Naive thymus-derived CD4-positive, alpha-beta T cell (primary cell): ENCODE measurements at places on chromosomes 5 and 9.

- no peak for DNase-seq
These were observed 6.4 kb upstream of the AMBP start for GRCh38 chr9:114084282-114085073.

- DNase-seq: no peak
These were observed 456.9 kb downstream of the BNC2 start for GRCh38 chr9:16413509-16414016.

DNA sequence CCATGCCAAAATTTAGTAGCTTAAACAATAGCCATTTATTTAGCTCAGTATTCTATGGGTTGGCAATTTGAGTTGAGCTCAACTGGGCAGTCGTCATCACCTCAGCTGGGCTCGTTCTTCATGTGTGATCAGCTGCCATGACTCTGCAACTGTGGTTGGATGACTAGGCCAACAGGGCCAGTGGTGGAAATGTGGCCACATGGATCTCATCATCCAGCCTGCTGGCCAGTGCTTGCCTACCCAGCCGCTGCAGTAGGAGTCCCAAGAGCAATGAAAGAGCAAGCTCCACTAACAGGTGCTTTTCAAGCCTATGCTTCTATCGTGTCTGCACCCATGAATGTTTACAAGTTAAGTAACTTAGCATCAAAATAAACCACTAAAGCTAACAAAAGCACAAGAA lies 158.0 kb downstream of the ATPSCKMT start:
- DNase-seq: no peak

DNA sequence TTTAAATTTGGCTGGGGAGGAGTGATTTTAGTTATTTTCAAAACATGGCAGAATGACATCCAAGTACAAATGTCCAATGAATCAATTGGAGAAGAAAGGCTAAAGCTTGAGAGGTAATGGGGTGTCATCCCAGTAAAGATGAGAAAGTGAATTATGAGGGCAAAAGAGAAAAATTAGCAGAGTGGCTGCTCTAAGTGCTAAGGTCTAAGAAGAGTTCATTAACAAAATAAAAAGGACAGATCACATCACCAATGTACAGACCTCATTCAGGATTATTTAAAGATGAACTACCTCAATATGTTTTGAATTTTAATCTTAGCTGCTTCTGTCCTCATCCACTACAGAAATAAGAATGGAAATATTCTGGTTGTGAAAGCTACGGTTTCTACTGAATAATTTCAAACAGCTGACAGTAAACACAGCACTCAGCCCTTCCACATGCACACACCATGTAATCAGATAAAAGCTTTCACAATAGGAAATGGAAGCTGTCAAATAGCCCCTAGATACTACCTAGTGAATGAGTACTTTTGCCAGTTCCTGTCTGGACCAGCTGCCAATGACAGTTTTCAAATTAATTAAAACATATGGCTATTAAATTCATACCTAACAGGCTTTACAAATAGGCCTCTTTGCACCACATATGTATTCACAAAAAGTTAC lies 171.5 kb downstream of the SSBP2 start:
- no peak for DNase-seq

DNA sequence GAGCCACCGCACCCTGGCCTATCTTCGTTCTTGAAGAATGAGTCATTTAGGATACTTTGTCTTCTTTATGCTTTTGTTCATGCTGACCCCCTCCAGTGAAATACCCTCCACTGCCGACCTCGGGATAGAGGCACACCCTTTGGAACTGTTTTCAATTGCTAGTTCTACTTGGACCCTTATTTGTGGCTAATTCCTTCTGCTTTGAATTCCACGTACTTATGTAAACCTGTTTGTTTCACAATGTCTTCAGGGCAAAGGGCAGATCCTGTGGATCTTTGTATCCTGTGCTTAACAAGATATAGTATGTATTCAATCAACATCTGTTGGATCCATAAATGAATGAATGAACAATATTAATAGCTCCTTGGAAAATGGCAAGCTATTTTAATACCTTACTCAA lies 19.6 kb upstream of the AOPEP start:
- DNase-seq: no peak

- DNase-seq: no peak
These were observed 362.3 kb downstream of the FAM170A start for GRCh38 chr5:119991625-119992024.

GRCh38 chr5:586751-587285 lies 25.3 kb upstream of the CEP72 start:
- no peak for DNase-seq

DNA sequence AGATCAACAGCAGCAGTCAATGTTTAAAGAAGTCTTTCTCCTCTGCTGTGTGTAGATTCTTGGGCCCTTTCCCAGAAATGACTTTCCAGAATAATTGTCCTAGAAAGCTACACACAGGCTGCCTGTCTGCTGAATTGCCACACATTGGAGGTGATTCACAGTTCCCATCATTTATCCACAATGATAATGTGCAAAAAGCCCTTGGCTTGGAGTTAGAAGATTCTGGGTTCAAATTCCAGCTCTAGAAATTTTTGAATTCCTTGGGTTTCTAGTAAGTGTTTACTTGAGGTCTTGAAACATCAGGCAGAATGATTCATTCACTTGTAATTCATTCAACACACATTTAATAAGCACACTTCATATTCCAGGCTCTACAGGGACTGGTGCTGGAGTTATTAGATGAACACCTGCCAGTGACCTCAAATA lies 28.6 kb upstream of the EPB41L4B start:
- DNase-seq: no peak

DNA sequence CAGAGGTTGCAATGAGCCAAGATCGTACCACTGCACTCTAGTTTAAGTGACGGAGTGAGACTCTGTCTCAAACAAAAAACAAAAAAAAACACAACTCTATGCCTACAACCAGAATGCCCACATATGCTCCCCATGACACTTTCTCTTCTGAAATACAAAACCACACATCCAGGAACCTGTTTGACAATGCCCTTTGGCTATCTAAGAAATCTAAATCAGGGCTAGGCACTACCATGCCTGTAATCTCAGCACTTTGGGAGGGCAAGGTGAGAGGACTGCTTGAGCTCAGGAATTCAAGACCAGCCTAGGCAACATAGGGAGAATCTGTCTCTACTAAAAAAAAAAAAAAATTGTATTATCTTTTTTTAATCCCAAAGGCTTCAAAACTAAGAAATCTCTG lies 10.6 kb downstream of the AFF4 start:
- no peak for DNase-seq

GRCh38 chr5:128084228-128085167 lies 932 bp downstream of the SLC12A2 start:
- peak; percentile 45 for DNase-seq

DNA sequence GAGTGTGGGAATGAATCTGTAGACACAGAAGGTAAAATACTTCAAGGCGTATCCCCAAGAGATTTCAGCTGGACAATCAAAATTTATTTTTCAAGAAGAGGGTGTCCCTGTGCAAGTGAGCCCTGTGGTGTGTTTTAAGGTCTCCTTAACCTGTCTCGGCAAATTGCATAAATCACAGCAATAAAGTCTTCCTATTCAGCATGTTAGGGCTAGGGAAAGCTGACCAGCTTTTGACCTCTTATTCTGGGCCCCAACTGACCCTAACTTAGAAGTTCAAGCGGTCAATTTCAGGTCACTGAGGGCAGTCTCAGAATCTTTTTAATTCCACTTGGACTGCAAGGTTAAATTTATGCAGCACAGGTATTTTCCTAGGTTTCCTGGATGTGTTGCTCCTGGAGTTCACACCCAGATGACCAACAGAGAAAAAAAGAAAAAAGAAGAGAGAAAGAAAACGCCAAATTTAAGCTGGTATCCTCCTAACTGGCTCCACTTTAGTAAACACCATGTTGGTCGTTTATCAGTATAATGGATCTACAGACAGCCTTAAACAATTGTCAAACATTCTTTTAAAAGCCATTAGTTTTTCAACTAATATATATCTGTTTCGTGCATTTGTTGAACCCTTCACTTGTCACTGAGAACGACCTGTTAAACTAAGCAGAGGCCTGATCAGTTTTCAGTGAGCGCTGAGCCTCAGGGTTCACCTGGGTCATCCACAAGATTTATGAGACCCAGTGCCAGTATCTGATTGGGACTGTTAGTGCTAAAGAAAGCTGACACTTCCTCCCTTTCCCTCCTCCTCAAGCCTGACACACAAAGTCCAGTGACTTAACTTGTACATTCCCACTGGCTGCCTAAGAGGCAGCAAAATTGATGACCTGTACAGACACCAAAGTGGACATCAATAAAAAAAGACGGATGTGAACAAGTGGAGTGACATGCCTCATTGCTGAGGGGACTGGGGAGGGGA lies 546.1 kb downstream of the NR2F1-AS1 start:
- DNase-seq: no peak

GRCh38 chr5:143094087-143094521 lies 309.4 kb downstream of the NR3C1 start:
- DNase-seq: no peak

GRCh38 chr5:179716286-179716685 lies 16.3 kb upstream of the MAML1 start:
- DNase-seq: no peak

- DNase-seq: no peak
These were observed 119.7 kb upstream of the SPATA31C2 start for GRCh38 chr9:88258024-88258423.

- no peak for DNase-seq
These were observed 1.6 kb downstream of the KDM4C start for GRCh38 chr9:6759185-6759977.

- DNase-seq: no peak
These were observed 79.8 kb downstream of the TNC start for GRCh38 chr9:115038178-115038577.

- DNase-seq: no peak
These were observed 207.6 kb upstream of the CDKN2B start for GRCh38 chr9:22216730-22217172.

GRCh38 chr9:120931231-120932085 lies 4.9 kb upstream of the TRAF1 start:
- DNase-seq: peak; percentile 80

DNA sequence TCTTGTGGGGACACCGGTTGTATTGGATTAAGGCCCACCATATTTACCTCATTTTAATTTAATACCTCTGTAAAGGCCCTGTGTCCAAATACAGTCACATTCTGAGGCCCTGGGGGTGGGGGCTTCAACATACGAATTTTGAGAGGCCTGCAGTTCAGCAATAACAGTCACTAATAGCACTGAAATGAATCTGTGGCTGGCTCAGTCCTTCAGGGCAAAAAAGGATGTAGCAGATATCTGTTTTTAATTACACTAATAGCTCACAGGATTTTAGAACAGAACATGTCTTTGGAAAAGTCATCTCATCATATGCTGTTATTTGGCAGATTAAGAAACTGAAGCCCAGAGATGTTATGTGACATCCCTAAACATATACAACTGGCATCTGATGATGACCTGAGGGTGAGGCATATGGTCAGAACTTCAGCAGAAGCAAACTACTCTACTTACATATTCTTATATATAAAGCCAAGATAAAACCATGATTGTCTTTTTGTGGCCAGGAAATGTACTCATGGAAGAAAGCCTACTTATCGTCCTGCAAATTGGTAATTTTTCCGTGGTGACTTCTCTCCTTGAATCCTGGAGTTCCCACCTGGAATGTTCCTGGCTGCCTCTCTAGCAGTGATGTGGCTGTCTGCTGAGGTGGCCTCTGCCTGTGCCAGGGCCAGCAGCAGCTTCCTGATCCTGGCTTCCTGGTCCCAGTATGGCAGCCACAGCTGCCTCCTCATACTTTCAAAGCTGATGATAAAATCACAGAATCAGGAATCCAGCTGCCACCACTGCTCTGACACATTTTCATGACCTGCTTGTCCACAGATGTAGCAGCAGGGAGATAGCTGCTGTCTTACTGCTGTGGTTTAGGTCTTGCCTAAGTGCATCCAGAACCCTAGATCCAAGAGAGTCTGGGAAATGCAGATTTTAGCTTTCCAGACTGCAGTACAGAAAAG lies 72.1 kb upstream of the ANKRD55 start:
- DNase-seq: no peak

DNA sequence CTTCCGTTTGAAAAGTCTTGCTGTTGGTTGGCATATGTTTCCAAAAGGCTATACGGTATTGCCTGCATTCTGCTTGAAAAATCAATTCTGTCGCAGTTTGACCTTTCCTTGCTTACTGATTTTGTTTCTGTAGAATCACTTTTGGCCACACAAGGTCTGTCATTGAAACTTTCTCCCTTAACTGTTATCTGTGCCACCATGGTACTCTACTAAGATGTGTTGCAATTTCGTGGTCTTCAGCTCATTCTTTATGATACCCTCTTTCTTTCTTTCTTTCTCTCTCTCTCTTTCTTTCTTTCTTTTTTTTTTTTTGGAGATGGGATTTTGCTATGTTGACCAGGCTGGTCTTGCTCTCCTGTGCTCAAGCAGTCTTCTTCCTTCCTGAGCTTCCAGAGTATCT lies 4.5 kb downstream of the OSTF1 start:
- DNase-seq: no peak

DNA sequence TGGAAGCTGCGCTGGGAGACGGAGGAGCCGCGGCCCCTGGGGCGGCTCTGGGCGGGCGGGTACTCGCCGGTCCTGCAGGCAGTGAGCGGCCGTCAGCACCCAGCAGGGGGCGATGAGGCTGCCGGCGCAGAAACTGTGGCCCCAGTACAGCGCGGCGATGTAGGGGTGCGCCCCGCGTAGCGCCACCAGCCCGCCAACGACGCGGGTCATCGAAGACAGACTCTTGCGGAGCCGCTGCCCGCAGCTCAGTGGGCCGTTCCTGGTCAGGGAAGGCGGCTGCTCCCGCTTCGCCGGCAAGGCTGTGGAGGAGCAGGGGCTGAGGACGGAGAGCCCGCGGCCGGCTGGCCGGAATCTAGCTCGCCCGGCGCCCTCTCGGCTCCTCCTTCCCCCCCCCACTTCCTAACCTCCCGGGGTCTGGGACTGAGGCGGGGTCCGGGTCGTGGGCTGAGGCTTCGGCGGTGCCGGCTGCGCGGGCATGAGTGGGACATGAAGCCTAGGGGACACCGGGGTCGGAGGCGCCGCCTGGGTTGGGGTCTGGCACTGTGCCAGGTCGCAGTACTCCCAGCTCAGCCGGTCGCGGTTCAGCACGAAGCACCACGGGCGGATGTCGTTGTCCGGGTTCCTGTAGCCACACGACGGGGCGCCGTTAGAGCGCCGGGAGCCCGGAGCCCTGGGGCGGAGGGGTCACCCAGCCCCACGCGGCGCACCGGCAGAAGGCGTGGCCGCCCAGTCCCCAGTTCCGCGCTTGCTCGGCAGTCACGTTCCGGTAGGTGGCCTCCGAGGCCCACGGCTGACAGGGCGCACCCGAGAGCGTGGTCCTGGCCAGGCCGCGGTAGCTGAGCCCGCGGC lies 3.6 kb upstream of the PFN3 start:
- DNase-seq: peak; percentile 74

DNA sequence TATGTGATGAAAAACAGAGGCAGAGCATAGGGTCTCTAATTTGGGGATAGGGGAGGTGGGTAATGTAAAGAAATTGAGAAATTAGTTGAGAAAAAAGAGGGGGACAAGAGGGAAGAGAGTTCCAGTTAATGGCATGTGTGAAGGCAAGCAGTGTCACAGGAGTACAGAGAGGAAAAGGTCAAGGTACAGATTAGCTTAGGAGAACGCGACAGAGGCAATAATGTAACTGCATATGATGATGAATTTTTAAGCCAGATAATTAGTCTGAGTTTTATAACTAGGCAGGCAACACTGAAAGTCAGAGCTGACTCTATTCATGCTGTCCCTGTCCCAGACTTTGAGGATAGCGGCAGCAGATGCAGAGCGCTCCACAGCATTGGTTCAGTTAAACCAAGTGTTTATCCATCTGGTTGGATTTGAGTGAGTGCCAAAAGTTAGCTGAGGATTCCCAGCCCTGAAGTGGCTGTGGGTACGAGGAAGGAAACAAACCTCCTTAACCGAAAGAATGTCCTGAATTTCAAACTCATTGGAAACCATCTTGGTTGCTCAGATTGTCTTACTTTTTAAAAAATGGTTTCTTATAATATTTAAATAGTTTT lies 315.2 kb downstream of the ARHGAP26 start:
- no peak for DNase-seq

GRCh38 chr5:40381676-40382363 lies 297.9 kb upstream of the PTGER4 start:
- DNase-seq: no peak
